ENCODE measurements at places on chromosomes 1 and 21.

GRCh38 chr1:224116131-224116530 is 2.2 kb downstream of the FBXO28 start:
- no peak for DNase-seq

DNA sequence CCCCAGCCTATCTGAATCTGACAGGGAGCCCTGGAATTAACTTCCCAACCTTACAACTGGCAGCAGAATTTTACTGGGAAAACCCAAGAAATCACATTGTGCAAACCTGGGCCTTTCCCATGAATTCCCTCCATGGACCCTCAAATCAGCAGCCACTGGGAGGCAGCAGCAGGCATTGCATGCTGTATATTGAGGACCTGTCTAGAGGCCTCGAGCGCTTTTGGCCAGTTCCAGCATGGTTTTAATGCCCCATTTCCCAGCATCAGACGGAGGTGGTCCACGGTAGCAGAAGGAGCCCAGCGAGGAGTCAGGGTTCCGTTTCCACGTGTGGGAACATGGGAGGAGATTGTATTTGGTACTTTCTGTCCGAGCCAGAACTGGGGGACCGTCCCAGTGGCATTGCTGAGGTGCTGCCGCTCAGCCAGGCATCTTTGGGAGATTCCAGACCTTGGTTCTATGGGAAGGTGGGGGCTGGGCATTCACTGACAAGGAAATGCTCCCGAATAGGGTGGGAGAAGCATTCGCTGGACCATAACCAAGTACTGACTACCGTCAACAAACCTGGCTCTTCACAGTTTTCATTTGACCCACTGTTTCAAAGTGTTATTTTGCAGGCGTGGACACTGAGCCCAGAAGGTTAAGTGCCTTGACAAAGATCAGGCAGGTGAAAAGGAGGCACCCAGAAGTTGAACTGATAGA is 15.9 kb downstream of the BMP8A start:
- DNase-seq, result no peak

DNA sequence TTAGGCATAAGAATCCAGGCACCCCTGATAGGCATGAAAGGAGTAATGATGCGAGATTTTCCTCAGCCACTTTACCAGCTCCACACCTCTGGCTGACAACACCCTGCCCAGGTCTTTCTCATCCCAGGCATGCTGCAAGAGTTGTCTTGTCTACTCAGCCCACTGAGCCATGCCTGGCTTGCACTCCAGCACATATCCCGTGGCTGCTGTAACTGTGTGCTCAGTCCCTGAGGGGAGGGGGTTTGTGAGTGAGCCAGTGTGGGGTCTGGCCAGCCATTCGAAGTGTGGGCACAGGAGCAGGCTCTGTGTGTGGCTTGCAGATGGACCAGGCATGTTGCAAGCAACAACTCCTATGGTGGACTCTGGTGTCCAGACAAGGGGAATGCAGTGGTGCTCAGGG is 529.6 kb downstream of the ADGRL2 start:
- DNase-seq, result no peak

DNA sequence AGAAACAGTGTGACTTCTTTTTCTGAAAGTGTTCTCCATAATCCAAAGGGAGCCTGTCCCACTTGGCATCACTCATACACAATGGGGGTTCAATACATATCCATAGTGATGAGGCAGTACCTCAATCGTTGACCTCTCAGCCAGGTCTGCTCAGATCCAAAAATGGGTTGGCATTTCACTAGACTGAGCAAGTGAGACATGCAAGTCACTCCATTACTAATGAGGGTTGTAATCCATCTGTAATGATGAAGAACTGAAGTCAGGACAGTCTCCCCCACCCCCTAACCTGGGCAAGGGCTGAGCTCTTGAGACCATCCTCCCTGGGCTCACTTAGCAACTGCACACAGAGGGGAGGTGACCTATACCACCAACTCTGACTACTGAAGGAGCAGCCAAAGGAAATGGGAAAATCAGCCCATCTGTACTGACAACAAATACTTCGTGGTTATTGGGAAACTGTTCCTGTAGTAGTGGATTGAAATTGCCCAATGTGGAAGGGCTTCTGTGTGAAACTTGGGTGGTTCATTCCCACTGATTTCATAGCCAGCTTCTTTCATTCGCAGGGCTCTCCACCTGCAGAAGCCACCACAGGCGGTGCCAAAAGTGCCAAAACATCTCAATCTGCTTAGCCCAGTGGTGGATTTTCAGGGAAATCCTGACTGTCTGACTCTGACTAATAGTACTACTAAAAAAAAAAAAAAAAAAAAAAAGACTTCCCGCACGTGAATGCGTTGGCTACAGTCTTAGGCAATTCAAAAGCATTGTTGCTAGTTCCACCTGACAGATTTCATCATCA is 5.0 kb downstream of the NGF start:
- DNase-seq, result no peak

GRCh38 chr1:210855440-210855839 is 278.5 kb downstream of the KCNH1 start:
- DNase-seq, result no peak
